ENCODE measurements at places on chromosomes 3 and 15.
A peak's percentile ranks its signal among the peaks of the same experiment; 100 is the strongest.

DNA sequence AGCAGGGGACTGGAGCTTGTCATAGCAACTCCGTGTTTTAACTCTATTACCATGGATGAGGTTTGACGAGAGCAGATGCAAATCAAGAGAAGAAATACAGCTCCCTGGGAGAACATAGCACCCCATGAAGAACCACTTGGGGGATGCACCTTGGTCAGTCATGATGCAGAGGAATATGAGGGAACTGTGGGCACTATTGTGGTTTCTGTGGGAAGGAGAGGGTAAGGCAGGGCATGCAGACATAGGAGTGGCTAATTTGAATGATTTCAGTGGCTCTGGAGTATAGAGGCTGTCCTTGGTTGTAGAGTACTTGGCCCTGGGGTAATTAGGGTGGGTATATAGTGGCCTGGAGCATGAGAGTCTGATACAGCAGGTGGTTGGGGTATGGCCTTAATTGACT lies 131.9 kb downstream of the EDEM1 start:
- no peak overlapping the region for H3K4me3 ChIP-seq
- H3K36me3 ChIP-seq = no peaks in the 10 kb centered on the region
- H3K27ac ChIP-seq = no peak overlapping the region

DNA sequence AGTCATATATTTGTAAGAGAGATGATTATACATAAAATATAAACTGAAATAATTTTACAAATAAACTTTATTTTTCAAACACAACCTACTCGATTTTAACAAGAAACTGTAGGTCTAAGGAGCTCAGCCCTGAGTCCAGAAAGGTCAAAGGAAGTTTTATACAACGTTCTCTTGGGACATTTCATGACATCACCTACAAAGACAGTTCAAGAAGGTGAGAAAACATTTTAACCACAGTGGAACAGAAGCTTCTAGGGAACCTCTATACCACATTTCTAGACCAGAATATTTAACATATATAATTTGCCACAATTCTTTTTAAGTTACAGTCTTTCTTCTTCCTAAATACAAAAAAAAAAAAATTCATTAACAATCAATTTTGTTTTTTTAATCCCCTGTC lies 40.1 kb downstream of the CBLB start:
- DNase-seq = no peak
- no peaks in the 10 kb centered on the region for H3K27me3 ChIP-seq
- H3K4me3 ChIP-seq = no peak overlapping the region
- no peak overlapping the region for H3K27ac ChIP-seq
- H3K4me1 ChIP-seq = no peaks in the 10 kb centered on the region

- H3K4me3 ChIP-seq = no peak overlapping the region
- H3K4me1 ChIP-seq = no peaks in the 10 kb centered on the region
- H3K36me3 ChIP-seq = no peaks in the 10 kb centered on the region
- H3K27ac ChIP-seq = no peak overlapping the region
- H3K27me3 ChIP-seq = no peaks in the 10 kb centered on the region
- DNase-seq = no peak
These were observed 1.1 kb downstream of the SYNPR start for GRCh38 chr3:63279005-63279841.

DNA sequence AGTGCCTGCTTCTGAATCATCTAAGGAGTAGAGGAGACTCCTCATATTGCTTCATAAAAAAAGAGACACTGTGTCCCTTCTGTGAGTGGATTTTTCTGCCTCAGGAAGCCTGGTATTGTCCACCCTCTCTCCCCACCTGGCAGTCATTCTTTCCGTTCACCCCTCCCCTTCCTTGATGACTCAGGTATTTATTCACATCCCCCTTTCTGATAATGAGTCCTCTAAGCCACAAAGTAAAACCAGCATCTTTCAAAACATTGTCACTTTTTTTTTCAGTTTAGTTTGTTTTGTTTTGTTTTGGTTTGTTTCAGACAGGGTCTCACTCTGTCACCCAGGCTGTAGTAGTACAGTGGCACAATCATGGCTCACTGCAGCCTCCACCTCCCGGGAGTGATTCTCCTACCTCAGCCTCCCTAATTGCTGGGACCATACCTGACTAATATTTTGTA lies 65.2 kb upstream of the UBE2E1 start:
- H3K36me3 ChIP-seq = no peaks in the 10 kb centered on the region
- no peaks in the 10 kb centered on the region for H3K4me1 ChIP-seq
- DNase-seq = no peak
- H3K27ac ChIP-seq = no peak overlapping the region
- H3K27me3 ChIP-seq = no peaks in the 10 kb centered on the region

DNA sequence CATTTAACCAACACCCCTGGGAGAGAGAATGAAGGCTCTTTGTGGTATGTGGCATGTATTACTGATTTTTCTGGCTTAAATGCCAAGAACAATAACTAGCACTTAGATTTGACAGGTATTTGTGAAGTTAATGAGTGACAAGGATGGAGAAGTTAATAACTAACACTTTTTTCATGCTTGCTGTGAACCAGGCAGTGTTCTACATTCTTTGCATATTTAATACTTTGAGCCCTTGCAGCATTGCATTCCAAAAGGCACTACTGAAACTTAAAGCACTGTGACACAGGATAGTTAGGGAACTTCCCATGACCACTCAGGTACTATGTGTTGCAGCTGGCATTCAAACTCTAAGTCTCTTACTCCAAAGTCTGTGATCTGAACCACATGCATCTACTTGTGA lies 650.6 kb downstream of the ZPLD1 start:
- H3K4me3 ChIP-seq = no peak overlapping the region
- no peaks in the 10 kb centered on the region for H3K36me3 ChIP-seq
- no peak overlapping the region for H3K27ac ChIP-seq
- H3K27me3 ChIP-seq = no peaks in the 10 kb centered on the region

- H3K4me1 ChIP-seq = no peaks in the 10 kb centered on the region
- no peak overlapping the region for H3K4me3 ChIP-seq
- DNase-seq = no peak
- no peaks in the 10 kb centered on the region for H3K27me3 ChIP-seq
- H3K27ac ChIP-seq = no peak overlapping the region
- no peaks in the 10 kb centered on the region for H3K36me3 ChIP-seq
These were observed 1.6 kb upstream of the SORD start for GRCh38 chr15:45021348-45021747.

GRCh38 chr3:59549962-59550361 lies 500.1 kb upstream of the CFAP20DC start:
- no peak overlapping the region for H3K27ac ChIP-seq
- no peak for DNase-seq
- no peak overlapping the region for H3K4me3 ChIP-seq
- no peaks in the 10 kb centered on the region for H3K36me3 ChIP-seq

GRCh38 chr3:50323614-50324199 lies 1.2 kb upstream of the HYAL2 start:
- no peak overlapping the region for H3K27ac ChIP-seq
- H3K27me3 ChIP-seq = no peaks in the 10 kb centered on the region
- H3K4me3 ChIP-seq = no peak overlapping the region
- H3K4me1 ChIP-seq = no peaks in the 10 kb centered on the region
- DNase-seq = peak; percentile 65

DNA sequence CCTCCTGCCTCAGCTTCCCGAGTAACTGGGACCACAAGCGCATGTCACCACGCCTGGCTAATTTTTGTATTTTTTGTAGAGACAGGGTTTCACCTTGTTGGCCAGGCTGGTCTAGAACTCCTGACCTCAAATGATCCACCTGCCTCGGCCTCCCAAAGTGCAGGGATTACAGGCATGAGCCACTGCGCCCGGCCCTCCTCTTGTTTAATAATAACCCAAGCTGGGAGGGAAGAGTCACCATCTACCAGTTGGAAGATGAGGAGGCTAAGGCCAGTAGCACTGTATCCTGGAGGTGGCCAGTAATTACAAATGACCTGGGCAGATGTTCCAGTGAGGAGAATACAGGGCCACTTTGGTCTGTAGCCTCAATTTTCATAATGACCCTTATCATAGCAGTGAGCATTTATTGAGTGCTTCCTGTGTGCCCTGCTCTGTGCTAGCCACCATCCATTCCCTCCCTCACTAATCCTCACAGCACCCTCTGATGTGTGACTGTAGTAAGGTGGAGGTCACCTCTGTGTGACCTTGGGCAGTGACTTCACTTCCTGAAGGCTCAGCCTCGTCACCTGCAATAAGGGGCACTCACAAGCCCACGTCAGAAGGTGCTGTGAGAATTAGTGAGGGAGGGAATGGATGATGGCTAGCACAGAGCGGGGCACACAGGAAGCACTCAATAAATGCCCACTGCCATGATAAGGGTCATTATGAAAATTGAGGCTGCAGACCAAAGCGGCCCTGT lies 64.2 kb downstream of the ABTB1 start:
- H3K4me3 ChIP-seq = no peak overlapping the region
- H3K27ac ChIP-seq = no peak overlapping the region
- peaks cover 11% of the 10 kb centered on the region for H3K4me1 ChIP-seq
- no peaks in the 10 kb centered on the region for H3K27me3 ChIP-seq
- H3K36me3 ChIP-seq = no peaks in the 10 kb centered on the region
- no peak for DNase-seq

- no peak overlapping the region for H3K4me3 ChIP-seq
- H3K27me3 ChIP-seq = no peaks in the 10 kb centered on the region
- H3K4me1 ChIP-seq = no peaks in the 10 kb centered on the region
- no peak for DNase-seq
These were observed 110.7 kb downstream of the LRRC49 start for GRCh38 chr15:71003319-71003718.

- no peaks in the 10 kb centered on the region for H3K27me3 ChIP-seq
- H3K36me3 ChIP-seq = no peaks in the 10 kb centered on the region
- DNase-seq = peak; percentile 22
- H3K4me3 ChIP-seq = no peak overlapping the region
- H3K4me1 ChIP-seq = no peaks in the 10 kb centered on the region
These were observed 350.3 kb downstream of the DOCK3 start for GRCh38 chr3:51024765-51025632.

- H3K4me3 ChIP-seq = no peak overlapping the region
- no peaks in the 10 kb centered on the region for H3K4me1 ChIP-seq
- H3K27me3 ChIP-seq = no peaks in the 10 kb centered on the region
- H3K27ac ChIP-seq = no peak overlapping the region
- H3K36me3 ChIP-seq = no peaks in the 10 kb centered on the region
- no peak for DNase-seq
These were observed 130.7 kb downstream of the LRTM1 start for GRCh38 chr3:54797111-54797510.

DNA sequence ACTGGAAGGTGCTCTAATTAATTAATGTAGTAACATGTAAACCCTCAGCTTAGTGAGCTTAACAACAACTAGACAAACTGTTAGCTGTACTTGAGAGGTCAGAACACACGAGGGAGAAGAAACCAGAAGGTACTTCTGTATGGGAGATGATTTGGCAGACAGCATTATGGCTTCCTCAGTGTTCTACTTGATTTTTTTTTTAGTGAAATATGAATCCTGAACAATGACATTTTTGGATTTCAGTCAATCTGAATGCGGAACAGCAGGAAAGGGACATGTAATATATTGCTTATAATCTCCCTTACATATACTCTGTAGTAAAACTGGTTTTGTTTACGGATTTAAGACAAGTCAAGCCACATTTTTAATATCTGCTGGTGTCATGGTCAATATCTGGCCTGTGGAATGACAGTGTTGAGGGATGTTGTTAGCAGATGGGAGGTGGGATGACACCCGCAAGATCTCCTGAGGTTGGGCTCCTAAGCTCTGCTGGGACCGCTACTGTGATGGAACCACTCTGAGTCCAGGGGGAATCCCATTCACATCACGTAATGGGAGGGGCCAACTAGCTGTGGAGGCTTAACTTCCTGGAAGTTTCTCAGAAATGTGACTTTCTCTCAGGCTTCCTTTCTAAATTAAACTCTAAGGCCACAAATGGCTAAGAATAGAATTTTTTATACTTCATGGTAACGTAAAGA lies 18.7 kb downstream of the TNFAIP8L3 start:
- H3K27ac ChIP-seq = no peak overlapping the region
- no peak for DNase-seq
- no peaks in the 10 kb centered on the region for H3K36me3 ChIP-seq
- no peaks in the 10 kb centered on the region for H3K4me1 ChIP-seq
- no peak overlapping the region for H3K4me3 ChIP-seq
- H3K27me3 ChIP-seq = no peaks in the 10 kb centered on the region

GRCh38 chr3:9091486-9092235 lies 128.4 kb upstream of the RAD18 start:
- no peak for DNase-seq
- H3K36me3 ChIP-seq = no peaks in the 10 kb centered on the region
- no peak overlapping the region for H3K4me3 ChIP-seq

DNA sequence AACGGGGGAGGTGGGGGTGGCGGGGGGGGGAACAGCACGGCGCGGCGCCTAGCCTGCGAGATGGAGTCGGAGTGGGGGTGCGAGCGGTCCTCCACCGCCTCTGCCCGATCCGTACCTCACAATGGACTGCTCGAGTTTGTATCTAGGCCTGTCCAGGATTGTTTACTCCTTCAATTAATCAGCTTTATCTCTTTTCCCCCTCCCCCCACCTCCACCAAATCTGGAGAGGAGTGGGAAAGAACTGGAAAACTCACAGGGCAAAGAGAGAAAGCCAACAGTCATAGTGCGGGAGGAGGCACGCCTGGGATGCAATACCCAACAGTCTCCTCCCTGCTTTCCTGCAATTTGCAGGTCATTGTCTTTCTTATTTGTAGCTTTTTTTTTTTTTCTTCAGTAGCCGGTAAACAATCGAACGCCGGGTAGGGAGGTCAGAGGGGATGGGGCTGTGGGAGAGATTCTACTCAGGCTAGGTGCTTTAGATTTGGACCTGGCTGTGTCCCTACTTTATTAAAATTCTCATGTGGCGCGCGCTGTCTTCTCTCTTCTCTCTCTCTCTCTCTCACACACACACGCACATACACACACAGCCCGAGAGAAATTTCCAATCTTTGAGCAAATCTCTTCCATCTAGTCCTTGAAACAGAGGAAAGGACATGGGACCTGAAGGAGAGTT lies 6.9 kb upstream of the MEIS2 start:
- H3K4me1 ChIP-seq = peaks cover 8% of the 10 kb centered on the region
- no peak overlapping the region for H3K27ac ChIP-seq
- DNase-seq = no peak
- H3K27me3 ChIP-seq = peaks cover 17% of the 10 kb centered on the region
- no peaks in the 10 kb centered on the region for H3K36me3 ChIP-seq
- no peak overlapping the region for H3K4me3 ChIP-seq

DNA sequence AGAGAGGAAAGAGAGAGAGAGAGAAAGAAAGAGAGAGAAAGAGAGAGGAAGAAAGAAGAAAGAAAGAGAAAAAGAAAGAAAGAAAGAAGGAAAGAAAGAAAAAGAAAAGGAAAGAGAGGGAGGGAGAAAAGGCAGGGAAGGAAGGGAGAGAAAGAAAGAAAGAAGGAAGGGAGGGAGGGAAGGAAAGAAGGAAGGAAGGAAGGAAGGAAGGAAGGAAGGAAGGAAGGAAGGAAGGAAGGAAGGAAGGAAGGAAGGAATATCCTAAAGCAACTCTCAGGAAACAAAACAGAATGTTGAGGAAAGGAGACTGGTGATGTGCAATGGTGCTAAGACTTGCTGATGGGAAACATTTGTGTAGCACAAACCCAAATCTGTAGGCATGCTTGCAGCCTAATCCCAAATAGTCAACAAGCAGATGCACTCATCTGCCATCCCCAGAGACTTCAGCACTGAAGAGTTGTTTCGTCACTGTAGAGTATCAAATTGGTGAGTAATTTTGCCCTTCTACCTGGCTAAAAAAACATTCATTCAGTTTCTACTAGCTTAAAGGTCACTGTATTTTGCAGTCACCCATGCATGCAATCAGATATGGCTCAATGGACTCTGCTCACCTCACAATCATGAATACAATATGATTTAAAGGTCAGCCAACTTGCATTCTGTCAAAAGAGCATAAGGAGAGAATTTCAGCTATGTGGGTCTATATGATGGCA lies 480.3 kb downstream of the FGF12 start:
- no peak overlapping the region for H3K27ac ChIP-seq
- H3K36me3 ChIP-seq = no peaks in the 10 kb centered on the region
- H3K4me1 ChIP-seq = no peaks in the 10 kb centered on the region
- H3K27me3 ChIP-seq = no peaks in the 10 kb centered on the region
- H3K4me3 ChIP-seq = no peak overlapping the region

Measured in right lobe of liver (tissue), 6 donors.